ENCODE measurements at places on chromosomes 3 and 15.

DNA sequence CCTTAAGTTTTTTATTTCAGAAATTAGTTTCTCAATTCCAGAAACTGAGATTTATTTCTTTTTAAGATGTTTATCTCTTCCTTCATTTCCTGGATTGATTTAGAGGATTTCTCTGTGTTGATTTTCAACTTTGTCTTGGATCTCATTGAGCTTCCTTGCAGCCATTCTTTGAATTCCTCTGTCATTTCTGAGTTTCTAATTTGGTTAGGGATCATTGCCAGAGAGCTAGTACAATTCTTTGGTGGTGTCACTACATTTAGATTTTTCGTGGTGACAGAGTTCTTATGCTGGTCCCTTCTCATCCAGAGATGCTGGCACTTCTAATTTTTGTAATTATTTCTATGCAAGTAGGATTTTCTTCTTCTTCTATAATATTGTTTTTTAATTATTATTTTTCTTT is 691.1 kb upstream of the NAALADL2 start:
- no peak for DNase-seq

DNA sequence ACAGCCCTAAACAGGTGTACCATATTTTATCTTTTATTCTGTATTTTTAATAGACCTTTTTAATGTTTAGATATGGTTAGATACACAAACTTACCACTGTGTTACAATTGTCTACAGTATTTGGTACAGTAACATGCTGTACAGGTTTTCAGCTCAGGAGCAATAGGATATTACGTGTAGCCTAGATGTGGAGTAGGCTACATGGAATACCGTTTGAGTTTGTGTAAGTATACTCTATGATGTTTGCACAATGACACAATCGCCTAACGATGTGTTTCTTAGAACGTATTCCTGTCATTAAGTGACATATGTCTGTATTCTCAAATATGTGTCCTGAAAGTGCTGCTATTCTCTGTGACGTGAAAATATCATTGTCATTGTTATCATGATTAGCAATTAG is 62.6 kb downstream of the MFSD1 start:
- no peak for DNase-seq

DNA sequence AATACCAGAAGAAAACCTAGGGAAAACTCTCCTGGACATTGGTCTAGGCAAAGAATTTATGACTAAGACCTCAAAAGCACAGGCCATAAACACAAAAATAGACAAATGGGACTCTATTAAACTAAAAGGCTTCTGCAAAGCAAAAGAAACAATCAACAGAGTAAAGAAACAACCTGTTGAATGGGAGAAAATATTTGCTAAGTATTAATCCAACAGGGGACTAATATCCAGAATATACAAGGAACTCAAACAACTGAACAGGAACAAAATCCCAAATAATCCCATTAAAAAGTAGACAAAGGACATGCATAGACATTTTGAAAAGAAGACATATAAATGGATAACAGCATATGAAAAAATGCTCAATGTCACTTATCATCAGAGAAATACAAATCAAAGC is 6.9 kb upstream of the ACVR2B start:
- no peak for DNase-seq

DNA sequence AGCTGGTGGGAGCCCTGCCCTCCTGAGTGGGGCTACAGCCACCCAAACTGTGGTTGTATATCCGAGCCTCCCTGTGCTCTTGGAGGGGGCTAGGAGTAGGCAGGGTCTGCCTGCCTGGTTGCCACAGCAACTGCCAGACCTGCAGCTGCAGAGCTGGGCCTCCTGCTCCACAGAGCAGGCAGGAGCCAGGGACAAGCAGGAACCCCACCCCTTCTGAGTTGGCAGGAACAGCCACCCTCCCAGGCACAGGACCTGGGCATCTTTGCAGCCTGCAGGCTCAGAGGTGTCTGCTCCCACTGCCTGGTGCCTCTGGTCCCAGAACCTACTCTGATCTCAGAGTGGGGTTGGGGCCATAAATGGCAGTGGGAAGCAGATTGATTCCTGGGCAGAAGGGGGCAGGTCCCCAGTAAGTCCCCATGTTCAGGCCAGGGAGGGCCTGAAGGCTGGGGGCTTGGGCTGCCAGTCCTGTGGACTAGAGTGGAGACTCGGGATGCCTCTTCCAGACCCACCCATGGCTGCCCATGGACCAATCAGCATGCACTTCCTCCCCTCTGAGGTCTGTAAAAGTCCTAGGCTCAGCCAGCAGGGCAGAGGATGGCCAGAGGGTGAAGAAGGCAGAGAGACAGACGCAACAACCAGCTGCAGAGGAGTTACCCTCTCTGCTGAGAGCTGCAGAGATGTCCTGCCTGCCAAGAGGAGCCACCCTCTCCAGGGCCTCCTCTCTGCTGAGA is 10.3 kb upstream of the LRRC31 start:
- no peak for DNase-seq

GRCh38 chr3:135908225-135908624 is 57.3 kb upstream of the PPP2R3A start:
- peak; percentile 27 for DNase-seq

GRCh38 chr15:40285151-40285550 is 2.3 kb upstream of the ANKRD63 start:
- DNase-seq: no peak
